Thymus (tissue), 14 donors: ENCODE measurements at places on chromosomes 13 and 19. TPM values are rescaled to one million over a fixed set of nuclear protein-coding genes. Genes with fewer than 3 reads are reported as not detected.

Gene LAIR1
- 127 TPM for total RNA-seq

GRCh38 chr19:28208745-28209144 lies 1004.2 kb downstream of the UQCRFS1 start:
- H3K27ac ChIP-seq: no peak overlapping the region
- H3K4me1 ChIP-seq: no peaks in the 10 kb centered on the region
- H3K27me3 ChIP-seq: no peaks in the 10 kb centered on the region
- no peaks in the 10 kb centered on the region for H3K36me3 ChIP-seq
- no peak for DNase-seq

Gene AXL
- 11.9 TPM for total RNA-seq

Gene ZIK1
- 12.2 TPM for total RNA-seq

- no peak overlapping the region for H3K4me3 ChIP-seq
- H3K27ac ChIP-seq: no peak overlapping the region
- H3K36me3 ChIP-seq: peaks cover 42% of the 10 kb centered on the region
- H3K4me1 ChIP-seq: peaks cover 6% of the 10 kb centered on the region
- H3K27me3 ChIP-seq: no peaks in the 10 kb centered on the region
Measured at GRCh38 chr19:11067356-11068113, 21.7 kb upstream of the LDLR start.

Gene PNMA8A
- total RNA-seq: 45.4 TPM

DNA sequence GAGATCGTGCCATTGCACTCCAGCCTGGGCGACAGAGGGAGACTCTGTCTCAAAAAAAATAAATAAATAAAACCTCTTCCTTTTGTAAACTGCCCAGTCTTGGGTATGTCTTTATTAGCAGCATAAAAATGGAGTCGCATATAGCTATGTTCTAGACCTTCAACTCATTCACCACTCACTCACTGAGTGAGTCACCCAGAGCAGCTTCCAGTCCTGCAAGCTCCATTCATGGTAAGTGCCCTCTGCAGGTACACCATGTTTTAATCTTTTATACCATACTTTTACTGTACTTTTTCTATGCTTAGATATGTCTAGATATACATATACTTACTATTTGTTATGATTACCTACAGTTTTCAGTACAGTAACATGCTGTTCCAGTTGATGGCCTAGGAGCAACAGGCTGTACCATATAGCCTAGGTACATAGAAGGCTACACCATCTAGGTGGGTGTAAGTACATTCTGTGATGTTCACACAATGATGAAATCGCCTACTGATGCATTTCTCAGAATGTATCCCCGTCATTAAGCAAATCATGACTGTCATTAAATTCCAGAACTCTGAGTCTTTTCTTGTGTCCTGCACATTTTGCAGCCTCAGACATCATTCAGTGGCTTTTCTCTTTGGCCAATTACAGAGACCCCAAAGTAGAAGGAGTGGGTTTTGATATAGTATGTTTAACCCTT lies 13.7 kb upstream of the FARP1 start:
- no peaks in the 10 kb centered on the region for H3K27me3 ChIP-seq
- no peak overlapping the region for H3K27ac ChIP-seq
- H3K36me3 ChIP-seq: no peaks in the 10 kb centered on the region
- H3K4me3 ChIP-seq: no peak overlapping the region
- no peak for DNase-seq

GRCh38 chr13:30078059-30078458 lies 227.6 kb upstream of the UBL3 start:
- no peak overlapping the region for H3K27ac ChIP-seq
- H3K27me3 ChIP-seq: no peaks in the 10 kb centered on the region
- H3K36me3 ChIP-seq: no peaks in the 10 kb centered on the region

Gene SOHLH2
- total RNA-seq: 0.47 TPM

Gene ZNF844
- total RNA-seq: 4.6 TPM

Gene ZNF723
- not detected for total RNA-seq

DNA sequence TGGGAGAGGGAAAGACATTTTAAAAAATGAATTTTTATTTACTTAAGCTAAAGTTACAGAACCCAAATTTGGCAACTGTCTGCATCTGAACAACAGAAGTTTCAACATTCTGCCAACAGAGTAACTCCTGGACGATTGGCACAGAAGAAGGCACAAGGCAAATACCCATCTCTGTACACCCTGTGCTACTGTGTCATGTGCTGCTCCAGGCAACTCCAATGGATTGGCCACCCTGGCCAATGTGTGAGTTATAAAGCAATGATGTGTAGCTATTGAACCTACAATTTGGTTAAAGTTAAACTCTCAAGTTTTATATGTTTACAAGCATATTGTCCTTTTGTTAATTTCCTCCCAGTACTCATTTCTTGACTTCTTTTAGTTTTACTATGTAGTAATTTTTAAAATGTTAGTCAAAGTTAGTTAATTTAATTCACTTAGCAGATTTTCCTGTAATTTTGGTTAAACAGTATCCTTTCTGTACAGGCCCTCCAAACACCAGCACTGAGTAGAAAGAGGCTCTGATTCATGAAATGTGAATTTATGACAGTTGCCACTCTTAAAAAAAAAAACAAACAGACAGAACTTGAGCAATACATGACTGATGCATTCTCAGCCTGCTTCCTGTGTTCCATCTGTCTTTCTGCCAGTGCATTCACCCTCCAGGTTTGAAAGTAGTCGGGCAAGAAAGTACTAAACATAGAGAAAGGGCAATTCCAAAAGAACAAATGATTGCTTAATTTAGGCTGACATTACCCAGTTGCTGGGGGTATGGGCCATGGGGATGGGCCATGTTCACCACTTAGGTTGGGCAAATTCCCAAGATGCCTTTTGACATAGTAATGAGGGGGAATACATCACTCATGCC lies 5.9 kb downstream of the STARD13 start:
- no peak for DNase-seq
- no peaks in the 10 kb centered on the region for H3K27me3 ChIP-seq
- H3K4me1 ChIP-seq: no peaks in the 10 kb centered on the region
- no peak overlapping the region for H3K27ac ChIP-seq

- no peaks in the 10 kb centered on the region for H3K4me1 ChIP-seq
- H3K27ac ChIP-seq: no peak overlapping the region
- H3K27me3 ChIP-seq: no peaks in the 10 kb centered on the region
- no peak for DNase-seq
- no peak overlapping the region for H3K4me3 ChIP-seq
Measured at GRCh38 chr13:80462567-80462966, 121.6 kb upstream of the SPRY2 start.

Gene C13orf46
- 0.05 TPM for total RNA-seq

GRCh38 chr13:91632086-91632485 lies 233.7 kb downstream of the GPC5 start:
- no peaks in the 10 kb centered on the region for H3K27me3 ChIP-seq
- H3K27ac ChIP-seq: no peak overlapping the region
- H3K4me1 ChIP-seq: no peaks in the 10 kb centered on the region

- no peaks in the 10 kb centered on the region for H3K27me3 ChIP-seq
- no peak overlapping the region for H3K27ac ChIP-seq
- peaks cover 11% of the 10 kb centered on the region for H3K36me3 ChIP-seq
- DNase-seq: no peak
- H3K4me3 ChIP-seq: no peak overlapping the region
- H3K4me1 ChIP-seq: peaks cover 5% of the 10 kb centered on the region
Measured at GRCh38 chr13:24279327-24280110, 29.9 kb upstream of the C1QTNF9 start.

DNA sequence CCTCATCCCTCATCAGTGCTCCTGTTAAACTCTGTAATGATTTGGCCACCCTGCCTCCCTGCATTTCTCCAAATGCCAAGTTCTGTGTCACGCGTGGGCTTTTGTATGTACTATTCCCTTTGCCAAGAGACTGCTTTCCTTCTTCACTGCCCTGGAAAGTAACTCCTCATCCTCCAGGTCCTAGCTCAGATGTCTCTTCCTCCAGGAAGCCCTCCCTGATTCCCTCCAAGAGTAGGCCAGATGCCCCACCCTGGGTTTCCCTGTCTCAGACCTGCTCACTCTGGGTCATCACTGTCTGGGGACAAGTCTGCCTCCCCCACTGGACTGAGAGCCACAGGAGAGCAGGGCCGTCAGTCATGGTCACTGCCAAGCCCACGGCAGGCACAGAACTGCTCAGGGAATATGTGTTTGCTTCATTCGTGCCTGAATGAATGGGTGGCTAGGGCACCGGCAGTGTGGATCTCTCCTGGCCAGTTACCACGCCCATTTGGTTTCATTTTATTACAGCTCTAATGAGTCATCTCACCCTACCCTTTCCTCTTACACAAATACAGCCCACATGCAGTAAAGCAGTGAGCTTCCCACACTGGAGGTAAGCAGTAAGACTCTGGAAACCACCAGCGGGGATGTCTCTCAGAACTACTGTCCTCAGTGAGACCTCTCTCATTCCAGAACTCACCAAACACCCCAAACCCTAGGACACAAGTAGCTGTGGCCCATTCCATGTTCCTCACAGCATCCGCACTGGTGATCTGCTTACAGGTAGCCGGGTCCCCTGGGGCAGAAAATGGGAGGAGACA lies 12.1 kb upstream of the GPR4 start:
- H3K4me1 ChIP-seq: peaks cover 6% of the 10 kb centered on the region
- no peak overlapping the region for H3K27ac ChIP-seq
- no peaks in the 10 kb centered on the region for H3K27me3 ChIP-seq
- no peak overlapping the region for H3K4me3 ChIP-seq

- H3K4me1 ChIP-seq: no peaks in the 10 kb centered on the region
- no peak overlapping the region for H3K4me3 ChIP-seq
- DNase-seq: no peak
- no peak overlapping the region for H3K27ac ChIP-seq
Measured at GRCh38 chr19:30518965-30519606, 146.9 kb downstream of the ZNF536 start.
